Calu3 (cell line): ENCODE measurements at places on chromosomes 11 and 22.

- DNase-seq = no peak
Observed at GRCh38 chr11:74007691-74008372, 1.1 kb downstream of the UCP3 start.

DNA sequence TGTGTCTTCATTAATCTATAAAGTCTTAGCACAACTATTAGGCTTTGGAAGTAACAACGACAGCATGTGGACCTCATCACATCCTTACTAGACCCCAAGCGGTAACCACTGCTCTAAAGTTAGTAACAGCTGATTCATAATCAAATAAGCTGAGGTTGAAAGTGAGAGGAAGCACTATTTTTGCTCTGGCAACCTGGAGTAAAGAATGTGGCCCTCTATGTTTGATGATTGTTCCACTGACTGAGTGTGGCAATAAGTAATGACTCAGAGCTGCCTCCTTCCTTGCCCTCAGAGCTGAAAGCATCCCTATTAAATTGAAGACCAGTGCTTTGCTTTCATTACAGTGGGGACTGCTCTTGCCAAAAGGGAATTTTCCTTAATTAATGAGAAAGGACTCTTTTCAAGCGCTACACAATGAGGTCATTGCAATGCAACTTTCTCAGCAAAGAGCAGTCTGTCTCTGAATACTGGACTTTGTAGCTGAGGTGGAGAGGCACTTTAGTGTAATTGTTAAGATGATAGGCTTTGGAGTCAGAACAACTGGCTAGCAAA is 906.1 kb upstream of the RAG2 start:
- peak; percentile 62 for DNase-seq

GRCh38 chr11:78050964-78051831 is 12.5 kb upstream of the THRSP start:
- no peak for DNase-seq

GRCh38 chr22:33923033-33923432 is 2.8 kb upstream of the LARGE1 start:
- DNase-seq = no peak

GRCh38 chr22:36493690-36494110 is 12.3 kb upstream of the TXN2 start:
- DNase-seq = no peak

- no peak for DNase-seq
Observed at GRCh38 chr11:68343761-68344256, 31.4 kb downstream of the LRP5 start.

GRCh38 chr22:33044112-33044511 is 14.1 kb downstream of the SYN3 start:
- DNase-seq = no peak

DNA sequence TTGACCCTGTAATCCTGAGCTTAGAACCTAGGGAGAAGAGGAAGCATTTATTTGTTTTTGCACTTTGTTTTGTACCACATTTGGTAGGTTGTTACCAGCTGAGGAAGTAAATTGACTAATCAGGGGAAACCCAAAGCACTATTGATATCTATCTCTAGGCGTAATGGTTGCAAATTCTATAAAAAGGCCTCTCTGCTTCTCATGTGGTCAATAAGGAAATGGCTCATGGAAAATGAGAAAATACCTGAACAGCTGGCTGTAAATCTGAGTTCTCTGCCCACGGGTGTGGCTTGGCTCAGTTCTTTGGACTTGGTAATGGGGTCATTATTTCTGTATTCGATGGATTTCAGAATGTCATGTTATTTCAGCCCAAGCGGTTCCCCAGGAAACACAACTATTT is 42.4 kb downstream of the BARX2 start:
- DNase-seq = peak; percentile 42

- DNase-seq = no peak
Observed at GRCh38 chr11:119436711-119437110, 13.7 kb upstream of the THY1 start.

GRCh38 chr11:60917267-60917666 is 3.3 kb downstream of the TMEM109 start:
- DNase-seq = no peak

- no peak for DNase-seq
Observed at GRCh38 chr11:101279728-101280127, 150.1 kb upstream of the PGR start.

DNA sequence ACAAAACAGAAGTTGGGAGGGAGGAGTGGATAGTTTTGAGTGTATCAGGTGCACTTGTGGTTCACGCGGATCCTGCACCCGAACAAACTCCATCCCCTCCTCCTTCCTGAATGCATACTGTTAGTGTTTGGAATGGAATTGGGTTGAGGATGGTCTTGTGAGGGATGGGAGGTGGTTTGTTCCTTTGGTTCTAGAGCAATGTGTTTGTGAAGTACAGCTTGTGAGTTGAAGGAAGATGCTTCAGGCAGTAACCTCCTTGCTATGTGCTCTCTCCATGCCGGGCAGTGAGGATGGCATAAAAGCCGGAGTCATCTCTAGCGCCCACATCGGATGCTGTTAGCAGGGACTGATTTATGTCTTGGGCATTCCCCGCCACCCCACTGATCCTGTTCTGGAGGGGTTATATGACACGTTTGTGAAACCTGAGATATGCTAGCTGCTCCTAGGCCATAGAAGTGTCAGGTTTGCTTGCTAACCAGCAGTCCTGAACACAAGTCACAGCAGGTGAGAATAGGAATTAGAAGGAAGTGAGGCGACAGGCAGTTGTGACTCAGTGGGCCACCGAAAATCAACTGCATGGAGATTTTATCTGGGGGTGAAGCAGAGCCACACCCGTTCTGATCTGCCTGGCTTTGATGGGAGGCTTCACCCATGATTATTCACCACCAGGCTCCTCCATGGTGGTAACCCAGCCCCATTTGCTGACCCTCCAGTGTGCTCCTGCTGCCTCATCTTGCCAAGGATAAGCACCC is 2.2 kb downstream of the BCR start:
- peak; percentile 34 for DNase-seq

DNA sequence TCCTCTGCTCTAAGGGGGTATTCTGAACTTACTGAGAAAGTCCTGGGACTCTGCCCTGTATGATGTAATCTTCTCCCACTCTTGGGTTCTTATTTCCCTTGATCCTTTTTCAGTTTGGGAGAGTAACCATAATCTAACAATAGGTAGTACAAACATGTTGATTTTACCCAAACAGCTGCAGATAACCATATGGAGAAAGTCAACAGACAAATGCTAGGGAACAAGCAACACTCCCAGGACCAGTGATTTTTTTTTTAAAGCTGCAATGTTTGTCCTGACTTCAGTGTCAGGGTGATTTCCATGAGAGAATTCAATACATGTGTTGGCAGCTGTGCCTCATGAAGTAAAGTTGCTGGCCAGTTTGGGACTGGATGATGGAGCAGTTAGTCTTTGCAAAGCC is 156.5 kb downstream of the FCHSD2 start:
- DNase-seq = no peak

DNA sequence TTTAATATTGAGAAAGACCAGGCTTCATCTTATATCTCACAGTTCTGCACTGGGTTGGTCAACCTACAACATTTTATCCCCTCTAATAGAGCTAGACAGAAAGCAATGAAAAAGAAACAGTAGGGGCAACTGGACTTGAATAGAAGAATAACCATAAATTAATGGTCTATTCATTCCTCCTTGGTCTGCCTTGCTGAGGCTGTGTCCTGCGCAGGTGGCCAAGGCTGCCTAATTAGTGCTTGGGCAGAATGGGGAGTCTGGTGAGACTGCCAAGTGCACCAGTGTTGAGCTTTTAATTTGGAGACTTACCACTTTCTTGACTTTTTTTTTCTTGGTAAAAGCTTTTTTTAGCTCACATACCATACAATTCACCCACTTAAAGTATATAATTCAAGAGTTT is 35.0 kb upstream of the SPON1 start:
- DNase-seq = no peak

DNA sequence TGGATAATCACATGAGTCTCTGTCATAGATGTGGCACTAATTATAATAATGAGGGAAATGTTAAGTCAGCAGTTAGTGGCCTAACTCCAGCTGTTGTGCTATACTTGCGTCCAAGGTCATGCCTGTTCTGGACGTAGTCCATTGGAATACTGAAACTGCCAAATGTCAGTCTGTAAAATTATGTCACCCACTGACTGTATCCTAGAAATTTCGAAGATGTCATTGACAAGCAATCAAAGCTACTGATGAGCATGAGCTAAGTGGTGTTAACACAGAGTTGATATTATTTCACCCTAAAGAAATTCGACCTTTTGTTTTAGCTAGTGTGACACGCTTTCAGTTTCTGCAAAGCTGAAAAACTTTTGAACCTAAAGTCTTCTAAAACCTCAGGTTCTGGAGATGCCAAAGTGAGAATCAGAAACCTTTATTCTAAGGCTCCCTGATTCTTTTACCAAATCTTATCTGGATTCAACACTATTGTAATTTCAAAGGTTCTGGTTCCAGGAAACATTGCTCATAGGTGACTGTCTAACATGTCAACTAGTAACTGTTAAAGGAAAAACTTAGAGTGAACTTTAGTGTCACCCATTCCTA is 14.9 kb upstream of the ME3 start:
- no peak for DNase-seq

- no peak for DNase-seq
Observed at GRCh38 chr11:9207229-9207628, 57.9 kb downstream of the DENND5A start.

DNA sequence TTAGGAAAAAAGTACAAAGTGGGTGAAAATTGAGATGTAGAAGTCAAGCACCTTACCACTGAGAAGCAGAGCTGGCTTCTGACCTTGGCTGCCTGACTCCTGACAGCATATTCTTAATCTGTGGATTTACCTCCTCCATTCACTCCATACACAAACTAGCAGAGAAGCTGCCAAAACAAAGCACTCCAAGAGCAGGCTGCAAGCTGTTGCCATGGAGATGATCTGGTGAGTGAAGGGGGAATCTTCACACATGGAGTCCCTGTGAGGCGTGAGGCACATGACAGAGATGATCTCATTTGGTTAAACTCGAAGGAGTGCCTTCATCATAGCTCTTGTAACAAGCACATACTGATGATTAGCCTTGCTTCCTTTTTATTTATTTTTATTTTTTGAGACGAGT is 16.1 kb downstream of the COMMD9 start:
- DNase-seq = no peak
